ENCODE measurements at places on chromosomes 5 and 9.

- no peak for DNase-seq
Measured at GRCh38 chr5:138844125-138844461, 31.0 kb downstream of the LRRTM2 start.

GRCh38 chr5:178675922-178676321 is 49.1 kb upstream of the CLK4 start:
- no peak for DNase-seq

- no peak for DNase-seq
Measured at GRCh38 chr9:31542384-31543055, 841.9 kb upstream of the ACO1 start.

DNA sequence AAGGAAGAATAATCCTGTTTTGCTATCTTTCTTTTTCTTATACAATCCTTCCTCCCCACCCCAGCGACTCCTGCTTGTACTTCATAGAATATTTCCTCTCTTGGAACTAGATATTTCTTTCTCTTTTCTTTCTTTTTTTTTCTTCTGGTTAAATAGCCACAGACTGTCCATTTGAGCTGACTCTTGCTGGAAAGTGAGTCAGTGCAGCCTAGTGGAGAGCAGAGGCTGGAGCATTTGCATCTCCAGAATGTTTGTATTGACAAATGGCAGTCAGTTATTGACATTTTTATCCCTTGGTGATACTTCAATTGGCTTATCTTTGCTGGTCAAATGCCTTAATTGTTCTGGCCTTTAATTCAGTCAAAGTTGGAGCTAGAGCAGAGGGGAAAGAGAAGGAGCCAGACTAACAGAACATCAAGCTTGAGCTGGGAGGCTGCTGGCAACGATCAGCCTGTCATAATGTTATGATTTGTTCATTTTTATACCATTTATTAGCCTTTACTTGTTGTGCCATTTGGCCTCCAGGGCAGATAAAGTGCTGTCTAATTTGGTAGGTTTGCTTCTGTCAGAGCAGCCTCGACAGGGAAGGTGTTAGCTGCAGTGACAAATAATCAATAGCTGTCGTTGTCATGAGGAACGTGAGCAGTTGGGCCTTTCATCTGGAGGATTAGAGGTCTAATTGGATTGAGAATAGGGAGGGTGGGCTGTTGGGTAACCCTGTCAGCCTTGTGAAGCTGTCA is 69.0 kb downstream of the INVS start:
- DNase-seq: no peak

DNA sequence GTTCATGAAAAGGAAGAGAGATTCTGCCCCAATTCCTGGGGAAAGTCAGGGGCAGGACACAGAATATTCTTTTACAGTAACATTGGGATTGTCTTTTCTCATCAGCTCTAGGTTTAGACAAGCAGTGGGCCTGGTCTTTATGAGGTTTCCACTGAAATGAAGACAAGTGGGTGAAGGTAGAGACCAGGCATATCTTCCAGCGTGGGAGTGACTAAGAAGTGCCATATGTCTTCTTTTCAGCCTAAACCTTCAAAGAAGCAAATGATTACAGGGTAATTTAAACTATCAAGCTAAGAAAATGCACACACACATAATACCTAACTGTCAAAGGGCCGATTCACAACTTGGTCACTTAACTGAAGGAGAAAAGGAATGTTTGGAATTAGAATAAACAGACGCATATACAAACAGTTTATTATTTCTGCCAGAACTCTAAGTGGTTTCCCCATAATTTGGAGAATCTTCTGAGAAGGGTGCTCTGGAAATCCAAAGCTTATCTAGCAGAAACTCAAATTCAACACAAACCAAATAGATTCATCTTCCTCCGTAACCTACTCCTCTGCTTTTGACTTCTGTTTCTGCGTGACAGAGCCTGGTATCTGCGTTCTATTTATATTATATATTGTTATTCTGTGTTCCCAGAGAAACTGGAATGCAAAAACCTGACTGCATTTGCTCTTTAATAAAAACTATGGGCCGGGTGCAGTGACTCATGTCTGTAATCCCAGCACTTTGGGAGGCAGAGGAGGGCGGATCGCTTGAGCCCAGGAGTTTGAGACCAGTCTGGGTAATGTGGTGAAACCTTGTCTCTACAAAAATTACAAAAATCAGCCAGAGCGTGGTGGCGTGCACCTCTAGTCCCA is 22.0 kb upstream of the TEK start:
- no peak for DNase-seq

DNA sequence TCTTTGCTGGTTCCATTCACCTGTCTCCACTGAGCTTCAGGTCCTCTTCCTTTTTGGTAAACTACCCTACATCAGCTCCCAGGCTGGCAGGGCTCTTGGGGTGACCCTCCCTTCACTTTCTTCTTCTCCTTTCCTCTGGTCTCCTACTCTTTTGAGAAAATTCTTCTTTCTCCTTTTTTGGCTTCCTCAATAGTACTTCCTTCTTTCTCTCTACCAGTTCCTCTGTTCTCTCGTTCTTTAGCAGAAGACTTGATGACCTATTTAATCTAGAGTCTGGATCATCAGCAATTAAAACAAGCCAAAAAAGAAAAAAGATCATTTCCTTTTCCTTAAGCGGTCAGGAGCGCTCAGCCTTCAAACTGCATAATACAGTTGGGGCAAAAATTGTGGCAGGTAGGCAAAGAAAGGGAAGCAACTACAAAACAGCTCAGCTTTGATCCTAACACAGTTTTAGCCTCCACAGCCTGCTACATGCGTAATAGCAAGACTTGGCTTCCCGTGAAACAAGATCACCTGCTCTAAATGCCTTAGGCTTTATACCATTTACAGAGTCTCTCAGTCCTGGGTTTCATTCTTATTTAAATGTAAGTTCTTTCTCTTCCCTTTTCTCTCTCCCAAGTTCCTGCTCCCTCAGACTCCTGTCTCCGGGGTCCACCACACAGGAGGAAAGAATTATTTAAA is 14.0 kb upstream of the GSN start:
- DNase-seq: no peak
